ENCODE measurements at places on chromosomes 2 and 18. TPM values are rescaled to one million over a fixed set of nuclear protein-coding genes. Genes with fewer than 3 reads are reported as not detected.

The BMP10 gene
- not detected for polyA plus RNA-seq

The FAM136A gene
- 39.0 TPM for polyA plus RNA-seq

The TGFBRAP1 gene
- 11.7 TPM for polyA plus RNA-seq

The RNF152 gene
- 0.56 TPM for polyA plus RNA-seq
